ENCODE measurements at places on chromosomes 6 and 20.

GRCh38 chr6:65098349-65098748 is 608.7 kb downstream of the EYS start:
- no peak for DNase-seq

- peak; percentile 13 for DNase-seq
These were observed at the start of gene PPDPF for GRCh38 chr20:63520504-63520933. Gene PPDPF, plus strand, starts transcription at chr20:63520765. Its CDS starts 544 bp downstream, at chr20:63521309.

GRCh38 chr6:42095776-42096541 is 45.6 kb downstream of the TAF8 start:
- DNase-seq: no peak

GRCh38 chr20:58649288-58650180 is 1.5 kb upstream of the STX16 start:
- no peak for DNase-seq

DNA sequence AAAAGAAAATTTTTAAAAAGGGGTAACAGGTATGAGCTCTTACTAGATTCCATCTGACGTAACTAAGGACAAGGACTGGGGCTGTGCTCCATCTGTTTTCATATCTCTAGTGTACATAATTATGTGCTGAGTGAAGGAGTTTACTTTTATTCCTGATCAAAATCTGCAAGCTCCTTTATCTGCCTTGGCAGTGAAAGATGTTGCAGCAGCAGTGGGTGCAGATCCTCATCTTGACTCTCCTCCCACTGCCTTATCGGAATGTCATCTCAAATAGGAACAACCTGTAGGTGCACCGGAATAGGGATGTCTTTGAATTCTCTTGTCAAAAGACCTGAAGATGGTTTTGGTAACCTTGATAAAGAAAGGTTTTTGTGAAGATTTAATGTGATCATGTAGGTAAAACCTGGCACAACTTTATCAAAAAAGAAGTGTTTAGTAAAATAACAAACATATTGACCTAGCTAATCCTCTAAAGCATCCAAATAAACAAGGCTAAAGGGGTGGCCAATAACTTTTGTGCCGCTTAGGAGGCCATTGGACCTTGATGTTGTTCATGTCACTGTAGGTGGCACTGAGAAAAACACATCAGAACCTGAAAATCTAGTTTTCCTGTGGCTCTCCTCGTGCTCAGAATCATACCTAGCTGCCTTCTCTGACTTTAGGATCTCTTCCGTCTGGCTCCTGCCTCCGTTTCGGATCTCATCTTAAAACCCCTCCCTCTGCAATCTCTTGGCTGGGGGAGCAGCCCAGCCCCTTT is 19.0 kb upstream of the SLC16A10 start:
- DNase-seq: no peak

DNA sequence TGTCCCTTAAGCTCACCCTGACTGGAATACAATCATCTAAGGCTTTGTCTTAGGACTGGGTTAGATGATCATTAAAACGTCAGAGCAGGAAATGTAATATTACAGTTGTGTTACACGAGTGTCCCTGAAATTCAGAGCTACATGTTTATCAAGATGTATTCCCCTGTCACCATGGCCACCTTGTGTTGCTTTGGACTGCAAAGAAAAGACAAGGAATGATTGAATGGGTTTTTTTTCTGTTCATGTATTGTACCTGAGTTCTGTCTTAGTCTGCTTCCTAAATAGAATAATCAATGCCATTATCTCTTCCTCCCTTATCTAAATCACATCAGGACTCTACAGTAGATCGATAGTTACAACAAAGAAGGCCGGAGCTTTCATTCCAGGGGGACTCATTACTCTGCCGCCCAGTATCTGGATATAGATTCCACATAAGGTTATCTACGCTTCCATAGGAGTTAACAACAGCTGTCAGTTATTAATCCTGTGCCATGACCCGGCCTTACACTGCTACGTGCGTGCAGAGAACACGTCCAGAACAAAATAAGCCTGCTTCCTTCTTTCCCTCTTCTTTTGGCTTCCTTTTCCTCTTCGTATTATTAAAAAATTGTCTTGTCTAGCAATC is 274.1 kb upstream of the SASH1 start:
- no peak for DNase-seq

GRCh38 chr6:20572940-20573339 is 38.7 kb downstream of the CDKAL1 start:
- DNase-seq: peak; percentile 38

GRCh38 chr6:83155794-83156193 is 37.3 kb downstream of the PGM3 start:
- DNase-seq: no peak

DNA sequence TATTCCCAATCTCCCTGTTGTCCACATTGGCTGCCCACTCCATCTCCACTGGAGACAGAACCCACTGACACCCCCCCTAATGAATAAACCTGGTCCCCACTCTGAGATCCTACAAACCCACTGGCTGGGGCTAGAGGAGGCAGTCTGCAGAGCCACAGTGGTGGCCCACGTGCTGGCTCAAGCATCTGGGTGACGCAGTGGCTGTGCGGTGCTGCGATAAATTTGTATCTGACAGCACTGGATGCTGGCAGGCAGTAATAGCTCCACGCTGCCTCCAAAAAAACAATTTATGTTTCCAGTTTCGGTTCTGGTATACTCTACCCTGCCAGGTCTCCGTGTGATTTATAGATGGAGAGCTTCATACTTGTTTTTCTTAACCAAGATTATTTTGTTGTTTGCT is 87.1 kb upstream of the SYNDIG1 start:
- no peak for DNase-seq

DNA sequence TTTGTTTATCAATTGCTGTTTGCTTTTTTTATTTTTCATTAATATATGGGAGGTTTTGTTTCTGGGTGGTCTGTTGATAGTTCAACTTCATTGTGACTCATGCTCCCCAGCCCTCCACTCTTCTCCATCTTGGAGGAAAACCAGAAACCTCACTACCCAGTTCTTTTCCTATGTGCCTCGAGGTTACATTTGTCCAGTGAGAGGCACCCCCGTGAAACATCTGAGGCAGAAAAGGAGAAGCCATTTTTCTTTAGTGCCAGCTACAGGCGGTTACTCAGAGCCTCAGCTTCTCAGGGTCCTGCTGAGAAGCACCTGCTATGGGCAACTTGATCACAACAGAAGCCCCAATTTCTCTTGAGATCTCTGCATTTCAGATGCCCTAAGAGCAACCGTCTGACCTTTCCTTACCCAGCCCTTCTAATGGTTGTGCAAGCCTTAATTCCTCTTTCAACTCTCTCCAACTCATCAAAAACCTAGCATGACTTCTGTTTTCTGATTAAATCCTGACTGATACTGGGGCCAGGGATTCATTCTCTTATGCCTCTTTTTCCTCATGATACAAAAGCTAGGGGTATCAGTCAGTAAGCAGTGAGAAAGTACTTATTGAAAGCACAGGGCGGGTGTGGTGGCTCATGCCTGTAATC is 144.6 kb downstream of the ELOVL4 start:
- no peak for DNase-seq

DNA sequence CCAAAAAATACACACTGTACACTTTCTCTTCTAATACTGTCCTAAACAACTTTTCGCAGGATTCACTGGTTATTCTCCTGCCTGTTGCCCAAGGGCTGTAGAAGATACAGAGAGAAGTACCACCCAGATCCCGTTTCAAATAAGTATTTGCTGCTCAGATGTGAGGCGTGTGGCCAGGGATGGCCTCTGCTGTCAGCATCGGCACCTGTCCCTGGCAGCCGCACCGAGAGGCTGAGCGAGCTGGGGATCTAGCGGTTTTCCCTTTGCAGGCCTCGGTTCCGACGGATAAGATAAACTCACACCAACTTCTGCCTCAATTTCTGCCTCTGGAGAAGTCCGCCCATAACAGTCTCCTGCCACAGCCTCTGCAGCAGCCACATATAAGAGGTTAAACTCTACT is 685.2 kb upstream of the AGPAT4 start:
- no peak for DNase-seq

DNA sequence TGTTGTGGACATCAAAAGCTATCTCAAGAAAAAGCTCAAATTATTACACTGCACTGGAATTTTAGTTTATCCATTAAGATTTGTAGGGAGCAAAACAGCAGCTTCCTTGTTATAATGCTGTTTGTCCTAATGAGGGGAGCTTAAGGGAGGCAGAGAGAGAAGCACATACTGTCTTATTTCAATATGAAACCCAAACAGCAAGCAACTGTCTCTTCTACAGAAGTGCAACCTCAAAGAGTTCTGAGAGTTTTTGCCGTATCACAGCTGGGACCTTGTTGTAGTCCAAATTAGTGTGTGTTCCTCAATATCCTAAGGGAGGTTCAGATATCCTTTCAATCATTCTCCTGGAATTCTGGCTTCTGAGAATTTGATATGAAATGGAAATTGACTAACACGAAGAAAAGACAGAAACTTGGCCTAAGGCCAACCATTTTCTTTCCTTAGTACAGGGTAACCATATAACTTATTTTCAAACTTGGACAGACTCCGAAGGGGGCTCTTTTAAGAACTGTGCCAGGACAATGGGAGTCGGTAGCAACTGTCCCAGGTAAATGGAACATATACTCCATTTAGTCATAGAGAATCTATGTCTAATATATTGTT is 149.3 kb upstream of the CCN2 start:
- DNase-seq: no peak

- peak; percentile 20 for DNase-seq
These were observed 120.7 kb downstream of the EDN3 start for GRCh38 chr20:59421089-59421488.

DNA sequence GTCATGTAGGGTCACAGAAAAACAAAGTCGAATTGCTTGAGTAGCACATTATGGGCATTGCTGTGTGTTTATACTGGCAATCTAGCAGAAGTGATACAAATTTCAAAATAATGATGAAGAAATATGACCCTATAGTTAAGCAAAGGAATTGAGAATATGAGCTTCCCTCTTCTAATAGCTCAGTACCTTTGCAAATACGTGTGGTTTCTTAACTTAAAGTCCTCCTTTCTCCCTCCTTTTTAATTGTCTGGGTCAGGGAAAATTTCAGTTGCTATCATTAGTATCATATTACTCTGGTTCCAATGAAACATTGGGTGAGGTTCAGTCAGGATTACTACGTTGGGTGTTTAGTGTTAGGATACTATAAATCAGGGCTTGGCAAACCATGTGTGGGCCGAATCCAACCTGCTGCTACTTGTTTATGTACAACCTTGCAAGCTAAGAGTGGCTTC is 166.8 kb upstream of the CARMIL1 start:
- peak; percentile 23 for DNase-seq

DNA sequence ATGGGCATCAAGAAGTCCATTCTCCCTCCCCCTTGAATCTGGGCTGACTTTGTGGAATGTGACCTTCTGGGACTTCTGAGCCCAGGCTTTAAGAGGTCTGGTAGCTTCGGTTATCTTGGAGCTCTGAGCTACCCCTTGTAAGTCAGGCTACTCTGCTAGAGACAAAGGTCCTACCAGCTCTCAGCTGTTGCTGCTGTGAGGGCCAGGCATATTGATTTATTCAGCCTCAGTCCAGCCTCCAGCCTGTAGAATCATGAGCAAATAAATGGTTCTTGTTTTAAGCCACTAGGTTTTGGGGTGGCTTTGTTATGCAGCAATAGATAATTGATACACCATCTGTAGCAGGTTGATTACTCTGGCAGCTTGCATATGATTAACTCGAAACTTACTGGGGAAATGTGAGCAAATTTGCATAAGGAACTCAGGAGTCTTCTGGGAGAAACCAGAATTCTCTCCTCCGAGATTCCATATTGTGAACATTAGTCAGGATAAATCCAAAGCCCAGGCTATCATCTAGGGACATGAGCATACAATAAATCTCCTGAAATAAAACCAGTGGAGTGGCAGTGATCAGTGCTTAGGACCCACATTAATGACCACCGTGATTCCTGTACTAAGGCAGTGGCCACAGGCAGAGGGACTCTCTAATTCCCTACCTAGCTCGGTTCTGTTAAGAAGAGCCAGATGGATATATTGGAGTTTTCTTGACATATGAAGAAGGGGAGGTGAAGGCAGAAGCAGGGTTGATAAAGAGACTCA is 336.1 kb downstream of the CDC5L start:
- DNase-seq: no peak

DNA sequence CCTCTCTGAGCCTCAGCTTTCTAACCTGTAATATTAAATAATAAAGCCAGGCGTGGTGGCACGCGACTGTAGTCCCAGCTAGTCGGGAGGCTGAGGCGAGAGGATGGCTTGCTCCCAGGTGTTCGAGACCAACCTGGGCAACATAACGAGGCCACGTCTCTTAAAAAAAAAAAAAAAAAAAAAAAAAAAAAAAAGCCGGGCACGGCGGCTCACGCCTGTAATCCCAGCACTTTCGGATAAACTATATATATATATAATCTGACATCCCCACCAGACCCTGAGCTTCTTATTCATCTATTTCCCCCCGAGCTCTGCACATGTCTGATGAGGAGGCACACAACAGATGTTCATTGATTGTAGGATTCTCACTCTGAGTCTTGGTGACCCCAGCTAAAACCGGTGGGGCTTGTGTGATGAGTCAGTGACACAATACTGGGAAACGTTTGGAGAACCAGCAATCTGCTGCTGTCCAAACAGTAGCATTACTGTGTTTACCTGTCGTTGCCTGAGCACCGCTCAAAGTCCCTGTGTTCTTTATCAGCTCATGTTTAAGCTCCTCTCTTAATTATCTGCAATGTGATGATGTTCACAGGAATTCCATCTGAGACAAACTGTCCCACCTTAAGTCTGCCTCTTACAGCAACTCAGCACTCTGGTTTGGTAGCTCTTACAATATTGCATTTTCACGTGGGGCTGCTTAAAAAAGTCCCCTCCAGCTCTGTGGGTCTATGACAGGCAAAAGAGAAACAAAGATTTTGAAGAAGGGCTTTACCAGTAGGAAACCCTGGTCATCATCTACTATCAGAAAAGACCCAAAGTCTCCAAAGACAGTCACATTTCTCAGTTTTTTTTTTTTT is 1.0 kb upstream of the SPATA2 start:
- DNase-seq: peak; percentile 41

DNA sequence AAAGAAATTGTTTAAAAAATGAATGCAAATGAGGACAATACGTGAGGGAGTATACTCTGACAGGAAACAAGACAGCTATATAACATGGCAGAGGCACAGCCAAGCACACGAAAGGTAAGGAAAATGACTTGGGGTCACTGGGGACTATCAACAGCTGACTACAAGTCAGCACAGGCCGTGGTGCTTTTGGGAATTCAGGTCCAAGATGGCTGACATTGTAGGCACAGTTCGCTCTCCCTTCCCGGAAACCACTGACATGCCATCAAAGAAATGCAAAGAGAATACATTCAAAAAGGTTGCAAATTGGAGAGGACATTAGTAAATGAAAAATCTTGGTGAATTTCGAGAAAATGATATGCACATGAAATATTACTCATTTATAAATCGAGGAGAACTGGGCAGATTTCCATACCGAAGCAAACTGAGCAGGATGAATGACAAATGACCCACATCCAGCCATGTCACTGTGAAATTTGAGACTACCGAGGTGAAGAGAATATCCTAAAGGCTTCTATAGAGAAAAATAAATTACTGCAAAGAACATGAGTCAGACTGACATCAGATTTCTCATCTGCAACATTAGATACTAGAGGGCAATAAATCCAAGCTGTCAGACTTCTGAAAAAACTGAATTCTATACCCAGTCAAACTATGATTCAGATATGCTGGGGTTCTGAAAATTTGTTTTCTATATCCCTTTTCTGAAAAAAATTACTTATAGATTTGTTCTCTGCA is 391.1 kb downstream of the BTBD9 start:
- DNase-seq: no peak

All from NCI-H748 treated with DMSO at 0.1 percent for 48 hours (cell line).